ENCODE measurements at places on chromosomes 12 and 14.
A peak's percentile ranks its signal among the peaks of the same experiment; 100 is the strongest.

- DNase-seq: peak; percentile 24
These were observed 9.0 kb downstream of the SLC8B1 start for GRCh38 chr12:113325916-113326315.

- DNase-seq: no peak
These were observed 113.0 kb downstream of the ZFP36L1 start for GRCh38 chr14:68679746-68680467.

- no peak for DNase-seq
These were observed 75.9 kb downstream of the IFT81 start for GRCh38 chr12:110200124-110200417.

DNA sequence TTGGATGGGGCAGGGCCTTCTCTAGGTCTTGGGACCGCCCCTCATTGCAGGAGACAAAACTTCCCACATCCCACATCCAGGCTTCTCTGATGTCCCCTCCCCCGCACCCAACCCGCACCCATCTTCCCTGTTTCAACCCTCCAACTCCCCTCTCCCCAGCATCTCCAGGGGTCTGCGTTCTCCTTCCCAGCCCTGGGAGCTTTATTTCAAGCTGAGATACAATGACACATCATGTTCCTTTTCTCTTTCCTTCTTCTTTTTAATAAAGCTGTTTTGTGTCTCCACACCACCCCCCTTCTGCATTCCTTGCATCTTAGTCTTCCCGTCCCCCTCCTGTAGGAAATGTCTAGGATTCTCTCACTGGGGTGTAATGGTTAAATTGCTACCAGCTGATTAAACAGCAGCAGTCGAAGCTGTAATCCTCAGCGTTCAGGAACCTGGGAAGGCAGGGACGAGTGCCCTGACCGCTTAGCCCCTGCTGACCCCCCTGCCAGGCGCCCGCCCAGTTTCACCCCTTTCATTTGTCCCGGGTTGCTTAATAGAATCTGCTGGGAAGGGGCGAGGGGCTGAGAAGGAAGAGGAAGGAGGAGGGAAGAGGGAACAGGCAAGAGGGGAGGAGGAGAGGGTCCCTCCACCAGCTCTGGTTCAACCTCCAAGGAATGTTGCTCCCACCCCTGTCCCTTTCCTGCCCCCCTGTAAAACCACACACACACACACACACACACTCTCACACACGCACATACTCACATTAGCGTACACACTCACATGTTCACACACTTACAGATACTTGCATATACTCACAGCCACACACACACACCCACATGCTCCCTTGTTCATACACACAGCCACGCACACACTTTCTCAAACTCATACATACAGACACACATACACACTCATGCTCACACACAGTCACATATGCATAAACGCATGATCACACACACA lies 104.5 kb upstream of the MED13L start:
- DNase-seq: peak; percentile 98
